HFFc6 (cell line): ENCODE measurements at places on chromosomes 13 and 19.

GRCh38 chr19:18594824-18595373 lies 6.3 kb downstream of the REX1BD start:
- DNase-seq = no peak

- no peak for DNase-seq
These were observed 54.5 kb downstream of the STK24 start for GRCh38 chr13:98522371-98522770.

DNA sequence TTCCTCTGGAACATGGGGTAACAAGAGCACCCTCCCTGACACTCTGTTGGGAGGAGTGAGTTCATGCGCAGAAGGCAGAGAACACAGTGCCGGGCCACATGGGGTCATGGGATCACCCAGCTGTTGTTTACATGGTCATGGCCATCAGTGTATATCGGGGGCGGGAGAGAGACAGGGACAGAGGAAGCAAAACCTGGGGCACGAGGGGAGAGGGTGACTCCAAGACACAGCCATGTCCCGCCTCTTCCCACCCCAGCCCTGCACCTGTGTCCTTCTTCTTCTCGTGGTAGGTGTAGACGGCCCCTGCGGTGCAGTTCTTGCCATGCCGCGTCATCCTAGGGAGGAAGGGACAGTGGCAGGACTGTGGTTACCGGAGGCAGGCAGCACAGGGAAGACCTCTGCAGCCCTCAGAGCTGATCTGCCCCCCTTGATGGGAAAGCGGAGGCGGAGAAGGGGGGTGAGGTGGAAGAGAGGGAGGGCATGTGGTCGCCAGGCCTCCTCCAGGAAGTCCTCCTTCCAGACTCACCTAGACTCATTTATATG lies 19.9 kb downstream of the NOSIP start:
- no peak for DNase-seq

DNA sequence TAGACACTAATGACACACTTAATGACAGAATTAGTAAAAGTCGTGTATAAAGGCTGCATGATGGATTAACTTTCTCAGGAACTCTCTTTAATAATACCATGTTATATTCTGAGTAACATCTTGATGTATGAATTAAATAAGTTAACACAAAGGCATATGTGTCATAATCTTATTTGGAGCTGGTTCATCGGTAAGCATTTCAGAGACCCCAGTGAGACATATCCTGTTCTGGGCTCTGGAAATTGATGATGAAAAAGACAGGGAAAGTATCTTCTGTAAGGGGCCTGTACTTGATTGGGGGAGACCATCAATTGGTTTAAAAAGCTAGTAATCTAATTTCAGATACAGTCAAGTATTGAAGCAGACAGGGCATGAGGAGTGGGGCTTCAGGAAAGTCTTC lies 547.9 kb downstream of the GPC6 start:
- no peak for DNase-seq

GRCh38 chr13:89783221-89783755 lies 1564.2 kb upstream of the MIR17HG start:
- no peak for DNase-seq

DNA sequence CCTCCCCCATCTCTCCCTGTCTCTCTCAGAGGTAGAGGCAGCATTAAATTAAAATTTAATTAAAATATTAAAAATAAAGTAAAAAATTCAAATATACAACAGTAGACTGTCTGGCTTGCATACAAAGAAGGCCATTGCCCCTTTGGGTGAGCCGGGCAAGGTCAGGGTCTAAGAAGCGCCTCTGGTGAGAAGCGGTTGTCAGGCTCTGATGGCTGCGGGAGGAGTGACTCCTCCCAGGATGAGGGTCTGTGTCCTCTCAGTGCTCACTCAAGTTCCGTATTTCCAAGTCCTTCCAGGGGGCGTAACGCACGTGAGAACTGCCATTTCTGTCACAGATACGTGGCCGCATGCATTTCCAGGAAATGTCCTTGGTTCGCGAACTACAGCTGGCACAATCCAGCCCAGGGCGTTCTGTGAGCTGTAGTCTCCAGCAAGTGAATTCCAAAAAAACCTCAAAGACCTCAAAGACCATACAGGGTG lies 737 bp upstream of the ZNF181 start:
- no peak for DNase-seq

DNA sequence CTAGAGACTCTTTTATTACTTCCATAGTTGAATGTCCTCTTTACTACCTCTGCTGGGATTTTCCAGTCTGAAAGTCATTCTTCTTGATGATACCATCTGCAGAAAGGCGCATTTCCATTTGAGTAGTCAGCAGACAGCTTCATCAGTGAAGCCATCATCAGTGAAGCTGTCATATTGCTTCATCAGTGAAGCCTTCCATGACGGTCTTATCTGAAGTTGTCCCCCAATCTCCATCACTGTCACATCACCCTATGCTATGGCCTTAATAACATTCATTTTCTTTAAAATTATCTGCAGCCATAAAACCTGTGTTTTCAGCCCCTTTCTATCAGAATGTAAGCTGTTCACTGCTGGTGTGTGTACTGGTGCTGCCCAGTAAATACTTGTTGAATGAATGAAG lies 151.6 kb downstream of the B3GLCT start:
- no peak for DNase-seq

- peak; percentile 46 for DNase-seq
These were observed 253.7 kb upstream of the RXFP2 start for GRCh38 chr13:31485651-31486051.

GRCh38 chr19:49333418-49333805 lies 1.8 kb upstream of the CD37 start:
- DNase-seq = no peak

- no peak for DNase-seq
These were observed 10.3 kb downstream of the HSH2D start for GRCh38 chr19:16153582-16154336.
